C1 segment of cervical spinal cord (tissue), 14 donors: ENCODE measurements at places on chromosomes 1 and 21.

GRCh38 chr1:240212556-240212955 is 120.9 kb downstream of the FMN2 start:
- no peak for DNase-seq

GRCh38 chr1:90714521-90714951 is 2.6 kb downstream of the BARHL2 start:
- no peak for DNase-seq

DNA sequence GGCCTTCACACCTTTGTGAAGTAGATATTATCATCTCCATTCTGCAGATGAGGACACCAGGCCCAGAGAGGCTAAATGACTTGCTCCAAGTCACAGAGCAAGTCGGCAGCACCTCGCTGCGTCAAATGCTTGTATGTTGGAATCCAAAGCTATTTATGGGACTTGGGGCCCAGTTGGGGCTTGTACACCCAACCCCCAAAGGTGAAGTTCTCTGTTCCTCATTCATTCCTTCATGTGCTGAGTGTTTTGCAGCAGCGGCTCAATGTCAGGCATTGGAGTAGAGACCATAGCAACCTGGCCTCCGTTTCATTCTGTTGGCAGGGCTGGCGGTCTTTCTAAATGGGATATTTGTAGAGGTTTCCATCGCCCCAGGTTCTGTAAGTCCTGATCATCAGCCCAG is 113.4 kb upstream of the SLC25A33 start:
- no peak for DNase-seq

GRCh38 chr1:234957330-234958065 is 171.1 kb downstream of the TOMM20 start:
- no peak for DNase-seq

- DNase-seq = no peak
These were observed 467.0 kb upstream of the USP24 start for GRCh38 chr1:55682198-55682597.

DNA sequence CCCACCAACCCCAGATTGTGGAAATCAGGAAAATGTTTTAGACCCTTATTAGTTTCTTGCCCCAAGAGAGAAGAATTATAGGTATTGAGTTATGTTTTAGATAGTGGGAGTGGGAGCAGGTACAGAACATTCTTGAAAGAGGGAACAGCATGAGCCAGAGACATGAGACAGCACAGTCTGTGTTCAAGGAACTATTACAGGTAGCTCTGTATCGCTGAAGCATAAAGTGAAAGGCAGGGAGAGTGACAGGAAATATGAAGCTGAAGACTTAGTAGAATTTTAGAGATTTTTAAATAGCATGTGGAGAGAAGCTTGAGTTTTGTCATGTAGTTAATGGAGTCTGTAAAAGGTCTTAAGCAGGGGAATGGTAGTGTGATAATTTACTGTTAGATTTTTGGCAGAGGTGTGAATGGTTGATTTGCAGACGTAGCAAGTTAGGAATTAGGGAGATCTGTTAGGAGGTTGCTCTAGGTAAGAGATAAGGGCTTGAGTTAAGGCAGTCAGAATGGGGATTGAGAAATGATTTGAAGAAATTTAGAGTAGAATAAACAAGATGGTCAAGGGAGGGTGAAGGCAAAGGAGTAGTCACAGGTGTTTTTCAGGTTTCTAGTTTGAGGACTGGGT is 11.6 kb downstream of the SUCO start:
- DNase-seq = no peak

GRCh38 chr1:172845371-172845770 is 186.5 kb downstream of the FASLG start:
- no peak for DNase-seq

- DNase-seq = no peak
These were observed 14.9 kb downstream of the PDIK1L start for GRCh38 chr1:26126321-26127084.

GRCh38 chr21:33490991-33491372 is 534 bp downstream of the DNAJC28 start:
- DNase-seq = no peak

- no peak for DNase-seq
These were observed 22.6 kb upstream of the MYSM1 start for GRCh38 chr1:58722414-58722813.

- DNase-seq = no peak
These were observed 1.5 kb upstream of the AMPD1 start for GRCh38 chr1:114696810-114697209.

- DNase-seq = no peak
These were observed 57.9 kb upstream of the ENAH start for GRCh38 chr1:225710804-225711203.

DNA sequence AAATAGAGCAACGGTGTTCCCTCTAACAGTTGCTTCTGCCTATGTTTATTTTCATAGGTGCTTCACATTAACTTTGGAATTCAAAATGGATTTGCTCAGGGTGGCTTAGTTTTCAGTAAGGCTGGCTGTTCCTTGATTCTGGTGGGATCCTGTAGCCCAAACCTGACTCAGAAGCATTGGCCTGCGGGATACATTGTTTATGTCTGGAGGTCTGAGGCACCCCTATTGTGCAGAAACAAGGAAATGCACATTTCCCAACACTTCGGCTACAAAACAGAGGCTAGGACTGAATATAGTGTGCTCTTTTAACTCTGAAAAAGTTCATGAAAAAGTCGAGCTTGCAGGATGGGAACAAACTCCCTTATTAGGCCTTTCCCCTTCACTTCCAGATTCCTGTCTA is 133.8 kb upstream of the F3 start:
- DNase-seq = no peak

- no peak for DNase-seq
These were observed 21.2 kb upstream of the ERO1B start for GRCh38 chr1:236302941-236303340.

- no peak for DNase-seq
These were observed 67.8 kb upstream of the BCL10 start for GRCh38 chr1:85344256-85344694.

- no peak for DNase-seq
These were observed 565.4 kb downstream of the LMO4 start for GRCh38 chr1:87894062-87894461.

- DNase-seq = no peak
These were observed 13.2 kb downstream of the ITPKB start for GRCh38 chr1:226725897-226726267.

GRCh38 chr21:32599526-32599925 is 12.7 kb downstream of the CFAP298 start:
- no peak for DNase-seq

DNA sequence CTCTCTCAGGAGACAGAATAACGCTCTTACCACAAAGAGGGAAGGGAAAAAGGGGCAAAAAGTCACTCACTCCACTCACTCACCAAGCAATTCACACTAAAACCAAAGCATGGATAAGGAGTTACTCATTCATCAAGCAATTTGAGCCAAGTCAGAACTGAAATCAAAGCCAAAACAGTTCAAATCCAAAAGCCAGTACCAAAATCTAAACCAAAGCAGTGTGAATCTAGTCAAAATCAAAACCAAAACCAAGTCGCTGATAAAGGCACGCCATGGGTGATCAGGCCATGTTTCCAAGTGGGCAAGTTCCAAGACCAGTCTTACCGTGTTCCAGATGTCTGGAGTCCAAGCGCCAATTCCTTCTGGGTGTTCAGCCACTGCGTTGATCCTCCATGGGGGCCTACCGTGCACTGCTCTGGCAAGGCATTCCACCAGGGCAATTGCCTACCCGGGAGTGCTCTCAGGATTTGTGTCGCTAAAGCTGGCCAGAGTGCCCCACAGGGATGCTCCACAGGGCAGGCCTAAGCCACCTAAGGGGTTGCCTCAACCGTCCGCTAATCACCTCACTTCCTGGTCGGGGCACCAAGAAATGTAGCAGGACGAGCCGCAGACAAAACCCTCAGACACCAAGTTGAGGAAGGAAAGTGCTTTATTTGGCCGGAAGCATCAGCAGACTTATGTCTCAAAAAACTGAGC is 142.3 kb downstream of the TRIM33 start:
- DNase-seq = no peak

DNA sequence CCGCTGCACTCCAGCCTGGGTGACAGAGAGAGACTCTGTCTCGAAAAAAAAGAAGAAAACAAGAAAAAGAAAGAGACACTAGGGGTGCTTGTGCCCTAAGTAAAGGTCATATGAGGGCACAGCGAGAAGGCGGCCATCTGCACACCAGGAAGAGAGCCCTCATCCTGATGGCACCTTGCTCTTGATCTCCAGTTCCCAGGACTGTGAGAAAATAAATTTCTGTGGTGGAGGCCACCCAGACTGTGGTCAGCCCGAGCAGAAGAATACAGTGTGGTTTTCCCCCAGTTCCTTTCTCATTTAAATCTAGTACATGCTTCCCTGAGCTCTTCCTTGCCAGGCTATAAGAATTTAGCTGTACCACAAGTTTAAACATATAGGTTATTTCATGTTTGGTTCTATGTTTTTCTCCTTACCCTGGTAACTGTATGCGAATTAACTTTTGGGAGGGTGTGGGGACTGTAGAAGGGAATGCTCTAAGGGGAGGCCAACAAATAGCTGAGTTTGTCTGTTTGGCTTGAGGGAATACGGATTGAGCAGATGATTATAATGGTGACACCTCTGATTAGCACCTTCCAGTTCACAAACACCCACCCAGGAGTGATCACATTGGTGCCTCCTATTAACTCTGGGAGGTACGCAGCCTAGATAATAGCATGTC is 119.6 kb upstream of the ERRFI1 start:
- no peak for DNase-seq

DNA sequence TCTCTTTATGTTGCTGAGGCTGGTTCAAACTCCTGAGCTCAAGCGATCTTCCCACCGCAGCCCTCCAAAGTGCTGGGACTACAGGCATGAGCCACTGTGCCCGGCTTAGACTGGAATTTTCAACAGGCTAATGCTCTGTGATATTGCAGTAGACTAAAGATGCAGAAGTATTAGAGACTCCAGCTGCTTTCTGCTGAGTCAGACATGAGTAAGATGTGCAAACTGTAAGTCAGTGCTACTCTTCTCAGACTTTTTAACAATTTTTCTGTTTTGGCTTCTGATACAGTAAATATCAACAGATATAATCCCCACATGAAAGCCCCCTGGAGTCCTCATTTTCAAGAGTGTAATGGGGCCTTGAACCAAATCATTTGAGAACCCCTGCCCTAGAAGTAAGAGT is 29.3 kb upstream of the NLRP3 start:
- DNase-seq = no peak

DNA sequence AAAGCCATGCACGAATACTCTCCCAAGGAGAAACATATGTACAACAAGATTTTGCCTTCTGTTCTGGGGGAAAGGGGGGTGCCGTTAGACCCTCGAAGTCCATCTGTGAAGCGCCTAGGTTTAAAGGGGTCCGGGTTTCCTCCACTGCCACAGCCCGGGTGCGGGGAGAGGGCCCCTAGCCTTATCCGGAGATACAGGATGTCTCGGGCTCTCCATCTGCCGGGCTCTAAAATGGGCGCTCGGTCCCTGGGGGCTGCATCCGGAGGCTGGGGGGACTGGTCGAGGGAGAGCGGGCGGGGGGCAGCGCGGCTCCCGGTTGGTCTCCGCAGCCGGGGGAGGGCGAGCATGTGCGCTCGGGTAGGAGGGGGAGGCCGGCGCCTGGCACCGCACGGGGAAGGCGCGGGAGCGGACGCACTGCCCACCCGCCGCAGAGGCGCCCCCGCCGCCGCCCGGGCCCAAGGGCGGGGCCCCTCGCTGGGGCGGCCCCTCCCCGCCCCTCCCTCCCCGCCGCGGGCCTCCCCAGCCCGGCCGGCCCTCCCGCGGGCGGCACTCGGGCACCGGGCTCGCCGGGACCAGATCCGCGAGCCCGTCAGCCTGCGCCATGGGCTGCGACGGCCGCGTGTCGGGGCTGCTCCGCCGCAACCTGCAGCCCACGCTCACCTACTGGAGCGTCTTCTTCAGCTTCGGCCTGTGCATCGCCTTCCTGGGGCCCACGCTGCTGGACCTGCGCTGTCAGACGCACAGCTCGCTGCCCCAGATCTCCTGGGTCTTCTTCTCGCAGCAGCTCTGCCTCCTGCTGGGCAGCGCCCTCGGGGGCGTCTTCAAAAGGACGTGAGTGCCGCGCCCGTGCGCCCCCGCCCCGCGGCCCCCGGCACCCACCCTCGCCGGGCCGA is 63.1 kb downstream of the ELK4 start:
- DNase-seq = no peak

- no peak for DNase-seq
These were observed 3.4 kb upstream of the PLEKHM2 start for GRCh38 chr1:15680561-15681348.

DNA sequence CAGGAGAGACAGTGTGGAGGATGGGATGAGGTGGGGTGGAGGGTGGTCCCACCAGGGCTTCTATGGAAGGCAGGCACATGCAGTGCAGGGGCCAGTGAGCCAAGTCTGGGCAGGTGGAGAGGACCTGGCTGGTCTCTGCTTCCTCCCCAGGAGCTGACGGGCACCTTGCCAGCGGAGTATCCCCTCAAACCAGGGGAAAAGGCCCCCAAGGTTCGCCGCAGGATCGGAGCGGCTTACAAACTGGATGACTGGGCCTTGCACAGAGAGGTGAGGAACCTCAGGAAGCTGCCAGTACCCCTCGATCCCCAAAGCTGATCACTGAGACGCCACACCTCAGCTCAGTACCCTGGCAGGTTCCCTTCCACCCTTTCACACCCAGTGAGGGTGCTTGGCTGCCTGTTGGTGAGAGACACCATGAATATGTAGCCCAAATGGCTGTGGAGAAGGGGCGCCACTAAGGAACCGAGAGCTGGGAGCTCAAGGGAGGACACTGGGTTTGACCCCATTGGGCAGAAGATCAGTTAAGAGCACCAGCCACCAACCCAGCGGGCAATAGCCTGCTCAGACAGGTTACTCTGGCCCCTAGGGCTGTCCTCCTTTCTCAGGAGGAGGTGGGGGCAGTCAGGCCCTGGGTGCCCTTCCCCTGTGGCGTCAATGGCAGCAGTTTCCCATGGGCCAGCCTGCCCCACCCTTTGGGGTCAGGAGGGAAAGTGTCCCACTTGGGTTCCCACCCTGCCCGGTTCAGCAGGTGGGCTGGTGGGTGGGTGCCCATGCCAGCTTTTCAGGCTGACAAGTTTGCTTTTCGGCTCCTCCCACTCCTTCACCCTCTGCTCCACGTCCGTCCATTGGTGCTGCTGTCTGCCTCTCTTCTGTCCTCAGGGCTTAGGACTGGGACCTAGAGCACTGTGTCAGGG is 5.5 kb downstream of the INAVA start:
- DNase-seq = no peak

GRCh38 chr1:28058971-28059878 is 29.2 kb downstream of the EYA3 start:
- DNase-seq = no peak

- no peak for DNase-seq
These were observed 543.0 kb upstream of the RGS18 start for GRCh38 chr1:191615101-191615821.

DNA sequence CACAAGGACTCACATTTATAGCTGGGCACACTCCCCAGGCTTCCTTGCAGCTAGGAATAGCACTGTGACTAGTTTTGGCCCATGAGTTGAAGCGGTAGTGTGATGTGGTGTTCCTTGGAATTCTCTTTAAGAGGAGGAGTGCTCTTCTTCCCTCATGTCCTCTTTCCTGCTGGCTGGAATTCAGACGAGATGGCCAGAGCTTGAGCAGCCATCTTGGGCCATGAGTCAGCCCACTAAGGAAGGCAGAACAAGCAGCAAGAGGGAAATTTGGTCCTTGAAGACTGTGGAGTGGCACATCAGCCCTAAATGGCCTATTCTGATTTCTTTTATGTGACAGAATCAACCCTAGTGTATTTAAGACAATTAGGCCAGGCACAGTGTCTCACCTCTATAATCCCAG is 20.0 kb downstream of the HTR6 start:
- no peak for DNase-seq

GRCh38 chr21:32383812-32384211 is 9.0 kb downstream of the URB1 start:
- DNase-seq = no peak
